ENCODE measurements at places on chromosomes 12 and 14.
A peak's percentile ranks its signal among the peaks of the same experiment; 100 is the strongest.

DNA sequence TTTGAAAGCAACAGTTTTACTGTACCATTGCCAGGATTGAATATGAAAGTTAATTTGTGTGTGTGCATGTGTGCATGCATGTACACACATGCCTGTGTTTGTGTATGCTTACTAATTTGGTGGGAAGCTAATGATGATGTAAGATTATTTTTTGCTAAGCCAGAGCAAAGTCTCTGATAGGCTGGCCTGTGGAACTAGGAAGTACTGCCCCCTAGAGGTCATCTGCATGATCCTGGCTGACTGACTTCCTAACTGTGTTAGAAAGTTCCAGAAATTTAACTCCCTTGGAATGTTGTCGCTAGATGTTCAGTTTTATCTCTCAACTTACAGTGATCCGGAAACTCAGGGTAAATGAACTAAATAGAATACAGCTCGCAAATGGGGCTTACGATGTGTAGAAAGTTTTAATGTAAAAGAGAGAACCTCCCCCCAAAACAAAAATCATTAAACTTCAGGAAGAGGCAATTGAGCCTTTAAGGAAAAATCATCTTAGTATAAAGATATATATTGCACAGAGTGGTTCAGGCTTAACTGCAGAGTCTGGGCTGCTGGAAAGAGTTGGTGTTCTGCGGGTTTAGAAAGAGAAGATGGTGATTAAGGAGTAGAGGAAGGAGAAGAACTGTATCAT is 34.3 kb upstream of the SLC38A1 start:
- peak; percentile 61 for DNase-seq

GRCh38 chr14:99602054-99602787 is 1.8 kb downstream of the CCDC85C start:
- DNase-seq, result no peak

DNA sequence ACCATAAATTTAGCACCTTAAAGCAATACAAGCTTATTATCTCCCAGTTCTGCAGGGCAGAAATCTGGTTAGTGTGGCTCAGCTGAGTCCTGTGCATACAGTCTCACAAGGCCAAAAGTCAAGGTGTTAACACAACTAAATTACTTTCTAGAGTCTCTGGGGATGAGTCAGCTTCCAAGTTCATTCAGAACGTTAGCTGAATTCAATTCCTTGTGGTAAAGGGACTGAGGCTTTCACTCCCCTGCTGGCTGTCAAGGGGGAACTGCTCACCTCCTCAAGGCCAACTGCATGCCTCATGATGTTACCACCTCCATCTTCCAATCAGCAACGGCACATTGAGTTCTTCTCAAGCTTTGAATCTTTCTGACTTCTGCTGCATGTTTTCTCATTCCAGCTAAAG is 27.6 kb downstream of the EML5 start:
- no peak for DNase-seq

DNA sequence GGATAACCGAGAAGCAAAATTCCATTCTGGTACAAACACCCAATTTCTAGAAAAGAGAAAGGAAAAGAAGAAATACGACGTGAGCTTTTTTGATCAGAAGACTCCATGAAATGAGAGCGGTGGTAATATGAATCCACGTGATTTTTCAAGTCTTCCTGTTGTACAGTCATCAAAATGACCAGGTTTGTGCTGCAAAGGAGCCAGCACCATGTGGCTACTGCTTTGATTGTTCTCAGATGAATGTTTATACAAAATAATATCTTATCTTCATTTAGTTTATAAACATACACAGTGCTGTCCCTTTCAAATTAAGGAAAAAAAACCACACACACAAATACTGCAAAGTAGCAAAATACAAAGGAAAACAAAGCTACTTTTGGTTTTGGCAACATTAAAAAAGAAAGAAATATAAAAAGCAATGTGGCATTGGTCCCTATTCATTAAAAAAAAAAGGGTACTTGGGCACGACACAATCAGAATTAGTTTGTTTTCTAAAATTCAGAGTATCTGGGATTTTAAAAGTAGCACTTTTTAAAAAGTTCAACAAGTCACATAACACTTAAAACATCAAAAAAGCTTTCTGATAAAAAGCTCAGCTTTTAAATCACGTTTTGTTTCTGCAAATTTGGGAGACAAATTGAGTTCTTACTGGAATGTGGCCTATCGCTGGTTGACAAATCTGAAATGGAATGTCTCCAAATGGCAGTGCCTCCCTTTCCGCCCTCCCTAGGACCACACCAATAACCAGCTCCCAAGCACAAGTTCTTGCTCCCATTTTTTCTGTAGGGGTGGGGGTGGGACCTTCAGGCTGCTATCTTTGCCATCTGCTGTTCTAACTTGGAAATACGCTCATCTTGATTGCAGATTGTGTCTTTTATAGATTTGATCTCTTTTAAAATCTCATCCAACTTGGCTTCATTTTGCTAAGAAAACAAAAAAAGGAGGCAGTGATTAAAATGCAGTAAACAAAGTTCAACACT is 13.2 kb upstream of the SELPLG start:
- DNase-seq, result no peak

DNA sequence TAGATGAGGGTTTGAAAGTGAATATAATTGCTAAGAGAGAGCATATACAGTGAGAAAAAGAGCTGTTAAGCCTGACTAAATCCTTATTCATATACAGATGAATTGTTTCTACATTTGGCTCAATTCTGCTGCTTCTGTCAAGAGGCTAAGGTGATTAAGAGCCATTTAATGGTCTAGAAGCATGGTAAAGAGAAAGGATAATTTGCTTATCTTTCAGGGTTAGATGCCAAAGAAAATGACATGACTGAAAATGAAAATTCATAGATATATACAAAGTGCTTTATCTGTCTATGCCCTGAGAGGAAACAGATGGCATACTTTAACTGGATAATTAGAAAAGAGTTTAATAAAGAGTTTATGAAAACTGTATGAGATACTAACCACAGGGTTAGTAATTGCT is 834.9 kb downstream of the SLC6A15 start:
- no peak for DNase-seq

DNA sequence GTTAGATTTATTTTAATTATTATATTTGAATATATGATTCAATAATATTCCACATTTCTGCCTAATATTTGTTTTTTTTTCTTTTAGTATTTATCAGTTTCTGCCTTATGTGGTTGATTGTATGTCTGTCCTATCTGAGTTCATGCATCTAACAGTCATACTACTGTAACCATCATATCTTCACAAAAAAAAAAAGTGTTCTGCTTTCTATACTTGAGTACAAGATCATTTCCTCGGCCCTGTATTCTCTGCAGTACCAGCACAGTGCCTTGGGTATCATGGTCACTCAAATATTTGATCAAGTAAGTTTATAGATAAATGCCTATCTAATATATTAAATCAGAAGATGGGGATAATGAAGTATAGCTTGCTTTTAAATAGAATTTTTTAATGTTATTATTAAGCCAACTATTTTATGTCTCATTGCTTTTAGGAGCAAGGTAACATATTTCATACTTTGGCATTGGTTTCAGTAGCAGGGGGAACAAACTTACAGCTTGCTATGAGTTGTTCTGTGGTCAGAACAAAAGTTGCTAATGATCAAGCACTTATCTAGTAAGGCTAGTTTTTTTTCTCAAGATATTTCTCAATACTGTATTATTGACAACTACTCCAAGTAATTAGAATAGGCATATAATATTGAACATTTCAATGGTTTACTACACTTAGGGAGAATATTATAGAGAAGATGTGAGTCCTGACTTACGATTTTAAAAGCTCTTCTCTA is 290.5 kb upstream of the FBXO33 start:
- no peak for DNase-seq

DNA sequence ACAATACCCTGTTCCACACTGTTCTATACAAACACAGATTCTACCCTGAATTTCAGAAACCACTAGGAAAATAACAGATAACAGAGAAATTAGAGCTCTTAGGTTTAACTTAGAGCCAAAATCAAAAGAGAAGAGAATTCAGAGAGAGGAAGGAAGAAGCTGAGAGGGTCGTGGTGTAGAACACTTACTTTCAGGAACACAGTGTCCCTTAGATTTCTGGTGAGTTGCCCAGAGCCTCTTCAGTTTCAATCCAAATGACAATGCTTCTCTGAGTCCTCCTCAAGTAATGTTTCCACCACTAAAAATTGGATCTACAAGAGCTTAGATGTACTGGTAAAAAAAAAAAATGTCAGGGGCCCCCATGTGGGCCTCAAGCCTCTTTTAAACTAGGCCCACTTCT is 2.6 kb downstream of the YAF2 start:
- no peak for DNase-seq

DNA sequence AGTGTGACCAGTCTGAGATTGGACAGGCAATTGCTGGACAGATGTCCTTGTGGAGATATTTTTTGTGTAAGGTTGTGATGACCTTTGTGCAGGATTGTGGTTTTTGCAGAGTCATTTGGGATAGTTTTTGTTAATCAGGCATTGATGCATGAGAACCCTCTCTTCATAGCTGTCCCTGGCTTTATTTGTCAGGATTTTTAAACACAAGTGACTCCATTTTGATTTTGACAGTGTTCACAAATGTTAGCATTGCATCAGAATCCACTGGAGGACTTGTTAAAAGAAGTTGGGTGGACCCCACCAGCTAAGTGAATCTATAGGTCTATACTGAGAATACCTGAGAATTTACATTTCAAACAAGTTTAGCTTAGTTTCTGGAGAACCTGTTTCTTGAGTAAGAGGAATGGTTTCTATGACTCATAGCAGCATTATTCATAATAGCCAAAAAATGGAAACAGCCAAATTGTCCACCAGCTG is 11.8 kb downstream of the FNTB start:
- peak; percentile 56 for DNase-seq

GRCh38 chr12:76588881-76589565 is 29.5 kb upstream of the OSBPL8 start:
- no peak for DNase-seq

DNA sequence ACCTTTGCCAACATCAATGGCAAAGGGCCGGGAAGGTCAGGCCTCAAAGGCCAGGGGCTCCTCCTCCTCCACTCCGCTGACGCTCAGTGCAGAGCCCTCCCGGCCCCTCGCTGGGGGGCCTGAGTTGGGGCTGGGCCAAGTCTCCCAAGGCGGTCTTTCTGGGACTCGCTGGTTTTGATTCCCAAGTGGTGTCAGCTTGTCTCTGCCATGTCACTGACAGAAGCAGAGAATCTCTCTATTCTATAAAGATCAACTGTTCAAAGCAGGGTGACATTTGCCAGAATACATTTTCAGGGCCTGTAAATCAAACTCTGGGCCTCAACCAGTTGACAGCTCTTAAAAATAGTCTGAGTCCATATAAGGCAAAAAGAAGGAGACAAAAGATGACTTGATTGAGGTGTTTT is 75.9 kb downstream of the CCDC88C start:
- DNase-seq, result no peak

GRCh38 chr14:95493976-95494375 is 22.5 kb downstream of the SYNE3 start:
- DNase-seq, result no peak

- no peak for DNase-seq
These were observed 1321.2 kb upstream of the SEL1L start for GRCh38 chr14:82854901-82855300.

DNA sequence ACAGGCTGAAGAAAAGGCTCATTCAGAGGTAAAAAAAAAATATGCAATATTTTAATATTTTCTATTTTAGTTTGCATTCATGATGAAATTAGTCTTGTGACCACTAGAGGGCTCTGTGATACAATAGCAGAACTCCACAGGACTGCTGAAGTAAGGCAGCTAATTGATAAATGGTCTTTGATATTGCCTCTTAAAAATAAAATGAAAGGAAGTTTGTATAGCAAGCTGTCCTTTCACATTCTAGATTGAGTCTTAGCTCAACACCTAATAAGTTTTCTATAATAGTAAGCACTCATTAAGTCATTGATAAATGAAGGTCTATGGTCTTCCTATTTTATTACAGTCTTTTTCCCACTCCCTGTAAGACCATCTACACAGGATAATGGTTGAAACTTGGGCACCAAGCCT is 315.7 kb downstream of the NAV3 start:
- peak; percentile 40 for DNase-seq

DNA sequence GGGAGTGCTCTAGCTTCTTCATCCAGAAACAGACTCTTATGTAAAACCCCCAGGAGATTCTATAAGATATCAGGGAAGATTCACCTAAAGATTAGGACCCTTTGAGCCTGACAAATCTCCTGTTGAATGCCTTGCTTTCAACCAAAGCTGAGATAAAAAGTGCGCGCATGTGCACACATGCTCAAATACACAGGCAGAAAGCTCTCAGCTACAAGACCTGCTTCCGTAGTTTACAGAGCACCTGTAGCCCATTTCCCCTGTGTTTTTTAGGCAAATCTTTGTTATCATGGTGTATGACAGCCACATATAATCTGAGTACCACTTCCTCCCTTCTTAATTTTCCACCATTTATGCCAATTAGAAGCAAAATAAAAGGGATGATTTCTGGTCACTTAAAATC is 866.9 kb downstream of the NRXN3 start:
- DNase-seq, result no peak

- no peak for DNase-seq
These were observed 37.9 kb downstream of the PELI2 start for GRCh38 chr14:56156096-56156495.

DNA sequence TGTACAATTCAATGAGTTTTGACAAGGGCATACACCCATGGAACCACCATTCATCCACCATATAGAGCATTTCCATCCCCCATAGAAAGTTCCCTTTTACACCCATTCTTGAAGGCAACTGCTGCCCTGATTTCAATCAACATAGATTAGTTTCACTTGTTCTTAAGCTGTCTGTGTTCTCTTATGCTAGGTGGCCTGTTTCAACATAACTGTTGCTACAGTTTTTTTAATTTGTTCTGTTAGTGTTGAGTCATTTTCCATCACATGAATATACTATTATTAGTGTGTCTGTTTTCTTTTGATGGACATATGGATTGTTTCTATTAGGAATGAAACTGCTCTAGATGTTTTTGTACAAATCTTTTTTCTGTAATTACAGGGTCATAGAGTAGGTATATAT is 123.4 kb downstream of the PTPRQ start:
- DNase-seq, result no peak

GRCh38 chr12:56763753-56764657 is 881 bp downstream of the HSD17B6 start:
- DNase-seq, result no peak

DNA sequence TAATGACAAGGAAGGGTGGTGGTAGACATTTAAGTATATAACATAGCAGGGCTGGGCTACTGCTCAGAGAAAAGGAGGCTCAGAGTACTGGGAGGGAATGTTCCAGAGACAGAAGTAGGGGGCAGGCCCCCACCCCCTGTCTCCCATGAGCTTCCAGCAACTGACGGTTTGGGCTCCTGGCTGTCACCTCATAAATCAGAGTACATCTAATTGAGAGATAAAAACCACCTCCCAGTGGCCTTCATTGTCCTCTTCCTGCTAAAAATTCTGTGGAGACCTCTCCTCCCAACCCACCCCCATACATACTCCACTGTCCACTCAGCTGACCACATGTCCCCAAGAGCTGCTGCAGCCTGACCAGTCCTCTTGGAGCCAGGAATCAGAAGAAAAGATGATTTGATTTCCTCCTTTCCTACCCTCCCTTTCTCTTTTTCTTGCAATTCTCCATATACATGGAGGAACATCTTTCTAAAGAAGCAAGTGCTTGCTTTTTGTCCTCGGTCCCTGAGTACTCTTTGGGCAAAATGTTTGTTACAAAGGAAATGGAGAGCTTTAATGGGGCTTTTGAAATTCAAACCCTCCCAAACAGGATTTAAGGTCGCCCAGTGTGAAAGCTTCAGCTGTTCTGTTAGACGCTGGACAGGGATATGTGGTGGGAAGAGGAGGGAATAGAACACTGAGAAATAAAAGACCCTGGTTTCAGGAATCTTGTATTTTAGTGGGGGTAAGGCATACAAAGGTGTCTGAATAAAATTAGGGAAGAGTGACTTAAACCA is 16.4 kb upstream of the KCNA5 start:
- no peak for DNase-seq

- no peak for DNase-seq
These were observed 612.9 kb downstream of the GALC start for GRCh38 chr14:87380054-87380453.

- DNase-seq, result no peak
These were observed 123.0 kb downstream of the ARID2 start for GRCh38 chr12:45852508-45852907.

Measured in erythroblast (primary cell).